RPMI7951 (cell line): ENCODE measurements at places on chromosomes 12 and 14.

GRCh38 chr14:27881646-27882045, 884.9 kb upstream of the FOXG1 start:
- DNase-seq: no peak

- DNase-seq: peak; percentile 42
Measured at GRCh38 chr14:90760591-90761316, 55.5 kb downstream of the TTC7B start.

DNA sequence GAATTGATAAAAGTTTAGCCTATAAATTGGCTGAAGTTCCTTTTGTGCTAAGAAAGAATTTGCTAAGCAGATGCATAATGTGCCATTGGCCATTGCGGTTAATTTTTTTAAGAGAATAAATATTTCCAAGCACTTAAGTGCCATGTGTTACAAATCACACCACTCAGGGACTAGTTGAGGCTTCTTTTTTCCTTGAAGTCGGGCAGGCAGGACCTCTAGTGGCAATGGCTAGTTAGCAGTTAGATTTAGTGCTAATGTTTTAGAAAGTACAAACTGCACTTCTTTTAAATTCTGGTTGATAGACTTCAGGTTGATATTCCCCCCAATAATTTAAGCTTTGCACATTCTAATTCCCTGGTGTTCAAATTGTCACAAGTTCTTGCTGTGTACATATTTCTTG, 294.3 kb downstream of the APAF1 start:
- DNase-seq: no peak

GRCh38 chr12:123064885-123065619, 84.6 kb downstream of the ARL6IP4 start:
- no peak for DNase-seq

DNA sequence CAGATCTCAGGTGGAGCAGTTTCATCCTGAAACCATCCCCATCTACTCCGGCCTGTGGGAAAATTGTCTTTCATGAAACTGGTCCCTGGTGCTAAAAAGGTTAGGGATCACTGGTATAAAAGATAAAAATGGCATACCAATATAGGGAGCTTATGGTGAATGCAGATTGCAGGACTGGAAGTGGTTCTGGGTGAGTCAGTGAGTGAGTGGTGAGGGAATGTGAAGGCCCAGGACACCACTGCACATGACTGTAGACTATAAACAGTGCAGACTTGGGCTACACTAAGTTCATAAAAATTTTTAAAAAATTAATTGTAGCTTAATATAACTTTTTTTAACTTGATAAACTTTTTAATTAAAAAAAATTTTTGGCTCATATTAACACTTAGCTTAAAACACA, 67.0 kb upstream of the RD3L start:
- no peak for DNase-seq
